Right kidney (tissue), 9 donors: ENCODE measurements at places on chromosomes 16 and 17.

DNA sequence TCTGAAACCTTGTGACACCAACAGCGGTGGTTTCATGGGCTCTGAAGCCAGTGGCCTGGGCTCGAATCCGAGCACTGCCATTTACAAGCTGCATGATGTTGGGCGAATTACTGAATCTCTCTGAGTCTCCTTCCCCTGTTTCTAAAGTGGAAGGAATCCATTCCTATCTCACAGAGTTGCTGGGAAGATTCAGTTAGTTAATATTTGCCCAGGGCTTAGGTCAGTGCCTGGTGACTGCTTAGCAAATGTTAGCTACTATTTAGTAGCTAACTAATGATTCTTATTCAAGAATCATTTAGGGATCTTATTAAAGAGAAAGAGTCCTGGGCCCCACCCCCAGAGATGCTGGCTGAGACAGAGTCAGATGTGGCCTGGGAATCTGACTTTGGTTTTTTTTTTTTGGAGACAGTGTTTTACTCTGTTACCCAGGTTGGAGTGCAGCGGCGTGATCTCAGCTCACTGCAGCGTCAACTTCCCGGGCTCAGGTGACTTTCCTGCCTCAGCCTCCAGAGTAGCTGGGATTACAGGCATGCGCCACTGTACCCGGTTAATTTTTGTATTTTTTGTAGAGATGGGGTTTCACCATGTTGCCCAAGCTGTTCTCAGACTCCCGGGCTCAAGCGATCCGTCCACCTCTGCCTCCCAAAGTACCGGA is 33.6 kb upstream of the RAI1 start:
- no peak for DNase-seq

- no peak for DNase-seq
Observed at GRCh38 chr16:3155181-3155580, 20.4 kb downstream of the ZNF213 start.

DNA sequence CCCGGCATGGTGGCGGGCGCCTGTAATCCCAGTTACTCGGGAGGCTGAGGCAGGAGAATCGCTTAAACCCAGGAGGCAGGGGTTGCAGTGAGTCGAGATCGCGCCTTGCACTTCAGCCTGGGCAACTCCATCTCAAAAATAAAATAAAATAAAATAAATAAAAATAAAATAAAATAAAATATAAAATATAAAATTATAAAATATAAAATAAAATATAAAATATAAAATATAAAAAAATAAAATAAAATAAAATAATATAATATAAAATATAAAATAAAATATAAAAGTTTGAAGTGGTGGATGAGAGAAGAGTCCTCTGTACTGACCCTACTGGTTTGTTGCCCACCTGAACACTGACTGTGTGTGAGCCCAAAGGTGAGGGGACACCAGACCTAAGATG is 15.2 kb downstream of the CCDC42 start:
- no peak for DNase-seq

DNA sequence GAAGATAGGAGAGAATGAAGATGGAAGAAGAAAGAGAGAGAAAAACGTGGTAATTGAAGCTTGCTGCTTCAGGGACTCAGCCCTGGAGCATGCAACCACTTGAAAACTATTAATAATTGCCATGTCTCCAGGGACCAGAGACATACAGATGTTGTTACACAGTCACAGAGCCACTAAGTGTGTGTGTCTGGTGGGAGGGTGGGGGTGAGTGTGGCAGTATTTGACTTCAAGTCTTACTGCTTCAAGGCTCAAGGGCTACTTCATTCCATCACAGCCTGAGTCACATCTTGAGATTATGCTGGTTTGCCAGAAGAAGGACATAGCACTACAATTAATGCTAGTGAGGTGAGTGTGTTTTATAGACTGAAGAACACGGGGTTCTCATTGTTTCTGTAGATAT is 202.2 kb downstream of the CDH8 start:
- no peak for DNase-seq

DNA sequence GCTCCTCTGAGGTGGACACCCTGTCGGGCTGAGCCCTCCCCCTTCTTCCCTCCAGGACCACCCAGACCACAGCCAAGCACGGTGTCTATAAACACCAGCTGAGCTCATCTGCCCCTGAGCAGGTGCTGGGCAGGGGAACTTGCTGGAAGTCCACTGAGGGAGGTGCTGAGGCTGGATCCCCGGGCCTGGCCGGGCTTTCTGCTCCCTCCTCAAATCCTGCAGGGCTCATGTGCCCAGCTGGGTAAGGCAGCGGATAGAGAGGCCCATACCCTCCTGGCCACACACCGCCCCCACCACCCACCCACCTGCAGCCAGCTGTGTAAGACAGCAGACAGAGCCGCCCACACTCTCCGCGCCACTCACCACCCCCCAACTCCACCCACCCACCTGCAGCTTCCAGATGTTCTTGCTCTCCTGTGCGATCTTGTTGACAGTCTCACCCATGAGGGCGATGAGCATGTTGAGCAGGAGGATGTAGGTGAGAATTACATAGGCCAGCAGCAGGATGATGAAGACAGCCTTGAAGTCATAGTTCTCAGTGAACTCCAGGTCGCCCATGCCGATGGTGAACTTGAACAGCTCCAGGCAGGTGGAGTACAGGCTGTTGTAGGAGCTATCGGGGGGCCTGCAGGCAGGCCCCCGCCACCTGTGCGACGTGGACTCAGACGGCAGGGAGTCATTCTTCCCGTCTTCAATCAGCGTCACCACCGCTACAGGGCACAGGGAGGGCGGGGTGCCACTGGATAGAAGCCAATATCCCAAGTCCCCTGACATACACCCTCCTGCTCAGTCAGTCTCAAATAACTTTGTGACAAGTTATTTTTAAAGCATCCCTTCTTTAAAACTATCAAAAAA is 15.9 kb upstream of the TRPV3 start:
- no peak for DNase-seq

GRCh38 chr17:28177351-28177750 is 134.9 kb downstream of the NLK start:
- no peak for DNase-seq

DNA sequence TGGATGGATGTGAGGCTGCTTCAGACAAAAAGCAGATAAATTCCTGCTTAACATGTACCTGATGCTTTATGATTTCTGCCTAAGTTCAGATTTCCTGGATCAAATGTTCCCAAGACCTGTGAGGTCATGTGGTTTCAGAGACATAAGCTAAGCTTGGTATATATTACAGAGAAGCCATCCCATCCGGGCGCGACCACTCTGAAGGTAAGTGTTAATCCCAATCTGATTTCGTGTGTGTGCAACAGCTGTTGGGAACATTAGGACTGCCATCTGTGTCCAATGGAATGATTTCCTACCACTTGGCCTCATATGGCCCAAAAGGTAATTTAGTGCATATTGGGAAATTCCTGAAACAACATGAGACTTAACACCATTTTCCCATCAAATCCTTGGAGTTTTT is 199.1 kb downstream of the HS3ST3B1 start:
- no peak for DNase-seq

GRCh38 chr17:17419631-17420030 is 57.2 kb upstream of the MED9 start:
- DNase-seq, result no peak

DNA sequence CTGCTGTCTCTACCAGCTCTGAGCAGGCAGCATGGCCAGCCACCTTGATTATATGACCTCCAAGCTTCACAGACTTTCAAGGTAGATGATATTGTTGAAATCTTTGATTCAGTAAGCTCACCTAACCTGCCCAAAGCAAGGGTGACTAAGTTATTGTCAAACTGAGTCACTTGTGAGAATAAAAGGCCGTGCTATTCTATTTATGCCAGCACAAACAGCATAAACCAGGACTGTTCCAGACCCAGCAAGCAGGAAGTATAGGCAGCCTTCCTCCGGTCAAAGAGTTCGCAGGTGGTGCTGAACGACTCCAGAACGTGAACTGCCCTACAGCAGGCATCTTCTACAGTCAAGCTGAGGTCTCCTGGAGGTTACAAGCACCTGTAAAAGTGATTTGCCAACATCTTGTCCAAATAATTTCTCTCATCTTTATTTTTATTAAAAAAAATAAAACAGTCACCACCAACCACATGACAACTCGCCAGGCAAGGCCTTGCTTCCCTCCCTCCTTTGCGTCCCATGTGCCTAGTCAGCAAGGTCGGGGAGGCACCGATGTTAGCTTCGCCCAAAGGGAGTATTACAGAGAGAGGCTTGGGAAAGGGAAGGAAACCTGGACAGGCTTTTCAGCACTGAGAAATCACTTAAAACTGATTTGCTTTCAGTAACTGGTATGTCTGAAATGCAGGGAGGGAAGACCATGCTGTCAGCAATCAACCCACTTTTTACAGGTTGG is 10.8 kb downstream of the ARL2BP start:
- DNase-seq, result no peak

DNA sequence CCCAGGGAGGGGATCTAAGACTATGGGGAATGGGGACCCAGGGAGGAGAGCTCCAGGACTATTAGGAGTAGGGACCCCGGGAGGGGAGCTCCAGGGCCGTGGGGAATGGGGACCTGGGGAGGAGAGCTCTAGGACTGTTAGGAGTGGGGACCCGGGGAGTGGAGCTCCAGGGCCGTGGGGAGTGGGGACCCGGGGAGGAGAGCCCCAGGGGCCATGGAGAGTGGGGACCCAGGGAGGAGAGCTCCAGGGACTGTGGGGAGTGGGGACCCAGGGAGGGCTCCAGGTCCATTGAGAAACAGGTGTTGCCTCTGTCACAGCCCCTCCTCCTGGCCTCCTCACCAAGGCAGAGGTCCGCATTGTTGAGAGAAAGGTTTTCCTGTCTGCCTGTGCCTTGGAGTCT is 16.0 kb downstream of the MPRIP start:
- DNase-seq, result no peak

- DNase-seq, result no peak
Observed at GRCh38 chr16:82088483-82088882, 53.4 kb downstream of the HSD17B2 start.

DNA sequence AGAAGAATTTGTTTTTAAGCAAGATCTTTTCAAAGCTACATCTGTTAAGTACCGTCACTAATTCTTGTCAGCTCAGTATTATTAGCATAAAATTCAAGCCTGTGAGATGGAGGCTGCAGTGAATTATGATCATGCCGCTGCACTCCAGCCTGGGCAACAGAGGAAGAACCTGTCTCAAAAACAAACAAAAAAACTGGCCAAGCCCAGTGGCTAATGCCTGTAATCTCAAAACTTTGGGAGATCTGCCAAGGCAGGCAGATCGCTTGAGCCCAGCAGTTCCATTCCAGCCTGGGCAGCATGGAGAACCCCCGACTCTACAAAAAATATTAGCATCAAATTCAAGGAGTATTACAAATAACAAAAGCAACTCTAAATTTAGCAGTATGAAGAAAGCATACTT is 88.0 kb downstream of the STXBP4 start:
- DNase-seq, result no peak

DNA sequence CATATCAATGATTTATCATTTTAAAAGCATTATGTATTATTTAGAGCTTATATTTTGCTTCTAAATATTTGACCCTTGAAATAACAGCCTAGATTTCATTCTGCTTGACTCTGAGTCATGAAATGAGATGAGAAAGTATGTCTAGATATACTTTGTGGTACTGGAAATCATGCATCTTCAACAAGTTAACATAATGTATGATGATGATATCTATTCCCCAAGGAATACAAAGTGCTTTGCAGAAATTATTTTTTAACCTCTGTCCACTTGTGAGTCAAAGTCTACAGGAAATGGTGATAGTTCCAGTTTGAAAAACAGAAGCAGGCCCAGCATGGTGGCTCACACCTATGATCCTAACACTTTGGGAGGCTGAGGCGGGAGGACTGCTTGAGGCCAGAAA is 36.1 kb downstream of the GOSR1 start:
- DNase-seq, result no peak

DNA sequence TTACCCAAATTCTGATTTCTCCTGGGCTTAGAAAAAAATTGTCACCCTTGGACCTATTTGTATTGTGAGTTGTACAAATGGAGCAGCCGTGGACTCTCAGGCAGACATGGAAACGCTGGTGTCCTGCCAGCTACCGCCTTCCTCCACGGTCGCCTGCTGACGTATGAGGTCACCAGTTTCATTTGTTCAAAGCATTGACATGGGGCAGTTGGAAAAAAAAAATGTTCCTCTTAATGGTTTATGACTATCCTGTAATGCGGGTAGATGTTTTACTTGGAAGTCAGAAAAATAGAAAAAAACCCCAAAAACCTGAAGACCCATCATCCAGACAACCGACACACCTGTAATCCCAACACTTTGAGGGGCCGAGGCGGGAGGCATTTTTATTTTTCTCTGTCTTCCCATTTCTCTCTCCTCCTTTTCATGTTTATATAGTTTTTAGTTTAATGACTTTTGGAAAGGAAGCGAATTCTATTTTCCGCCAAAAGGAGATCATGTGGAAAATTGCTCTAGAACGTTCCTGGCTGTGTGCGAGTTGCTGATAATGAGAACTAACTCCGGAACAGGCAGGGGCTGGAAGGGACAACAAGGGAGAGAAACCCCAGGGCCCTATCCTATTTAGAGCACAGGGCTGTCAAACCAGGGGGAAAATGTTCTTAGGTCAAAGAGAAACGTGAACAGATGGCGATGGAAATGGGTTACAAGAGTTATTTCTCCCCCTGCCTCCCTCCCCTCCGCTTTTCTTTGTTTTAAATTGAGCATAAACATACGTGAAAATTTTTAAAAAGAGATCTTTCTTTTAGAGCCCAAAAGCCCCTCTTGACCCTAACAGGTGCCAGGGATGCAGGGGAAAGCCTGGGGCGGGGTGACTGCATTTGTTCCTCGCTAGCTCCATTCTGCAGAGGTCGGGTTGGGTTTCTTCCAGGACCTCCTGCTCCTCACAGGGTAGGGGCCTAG is 13.7 kb downstream of the DNAH17 start:
- DNase-seq, result no peak

DNA sequence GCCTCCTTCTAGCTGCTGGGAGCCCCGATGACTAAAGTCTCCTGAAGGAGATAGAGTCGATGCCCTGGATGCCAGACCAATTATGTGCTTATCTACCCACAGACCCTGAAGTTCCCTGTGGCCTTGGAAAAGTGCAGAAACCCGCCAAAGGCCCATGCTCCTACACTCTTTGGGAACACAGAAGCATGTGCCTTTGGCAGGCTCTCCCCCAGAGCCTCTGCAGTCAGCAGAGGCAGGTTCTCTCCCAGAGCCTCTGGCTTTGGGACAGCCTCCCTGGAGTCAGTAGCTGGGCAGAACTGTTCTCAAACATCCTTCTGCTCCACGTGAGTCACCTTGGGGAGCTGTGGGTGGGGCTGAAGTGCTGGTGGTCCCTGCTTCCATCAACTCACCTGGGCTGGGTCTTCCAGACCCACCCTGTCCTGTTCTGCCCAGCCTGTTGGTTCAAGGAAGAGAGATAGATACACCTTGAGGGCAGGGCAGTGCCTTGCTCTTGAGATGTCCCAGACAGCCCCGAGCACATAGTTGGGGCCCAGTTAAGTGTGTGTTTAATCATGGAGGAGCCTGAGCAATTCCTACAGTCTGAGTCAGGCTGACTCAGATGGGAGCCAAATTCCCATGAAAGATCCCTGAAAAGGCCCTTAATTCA is 3.2 kb upstream of the CDK5RAP3 start:
- DNase-seq, result no peak

GRCh38 chr17:33385713-33386112 is 92.6 kb upstream of the ASIC2 start:
- no peak for DNase-seq
